Dorsolateral prefrontal cortex (tissue), 122 donors: ENCODE measurements at places on chromosomes 3 and 15.

DNA sequence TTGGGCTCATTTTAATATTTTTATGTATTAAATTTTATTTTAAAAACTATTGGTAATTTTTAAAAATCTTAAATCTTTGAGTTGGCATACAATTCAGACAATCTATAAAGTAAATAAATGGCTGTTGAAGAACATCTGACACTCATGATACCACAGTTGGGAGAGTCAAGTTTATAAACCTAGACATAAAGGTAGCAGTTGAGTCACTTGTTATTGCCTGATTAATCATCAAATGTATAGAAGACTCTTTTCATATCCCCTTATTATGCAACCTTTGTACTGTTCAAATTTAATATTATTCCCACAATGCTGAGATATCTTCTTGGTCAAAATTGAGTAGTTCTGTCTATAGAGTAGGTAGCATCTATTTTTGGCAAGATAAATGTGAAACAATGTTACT, 19.6 kb downstream of the PAQR9 start:
- no peak for DNase-seq

DNA sequence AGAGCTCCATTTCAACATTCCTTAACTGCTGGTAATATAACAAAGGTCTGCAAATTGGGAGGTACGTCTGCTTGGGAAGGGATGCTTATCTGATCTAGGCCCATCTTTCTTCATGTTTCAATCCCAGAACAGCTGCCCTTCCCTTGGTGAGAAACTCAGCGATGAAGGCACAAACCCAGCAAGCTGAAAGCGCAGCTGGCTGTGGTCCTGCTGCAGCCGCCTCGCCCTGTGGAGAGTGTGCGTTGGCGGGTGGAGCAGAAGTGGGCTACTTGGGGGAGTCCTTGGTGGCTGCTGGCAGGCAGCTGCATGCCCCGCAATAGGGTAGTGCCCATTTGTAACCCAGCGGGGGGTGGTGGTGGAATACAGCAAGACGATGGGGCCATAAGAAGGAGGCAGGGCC, 160.6 kb upstream of the WNT5A start:
- no peak for DNase-seq

- no peak for DNase-seq
Observed at GRCh38 chr3:195777975-195778374, 33.8 kb downstream of the MUC4 start.

- DNase-seq: no peak
Observed at GRCh38 chr3:63383040-63383439, 104.9 kb downstream of the SYNPR start.

- DNase-seq: no peak
Observed at GRCh38 chr15:64596701-64597476, 136.5 kb downstream of the ZNF609 start.
